ENCODE measurements at places on chromosomes 5 and 9.
A peak's percentile ranks its signal among the peaks of the same experiment; 100 is the strongest.

DNA sequence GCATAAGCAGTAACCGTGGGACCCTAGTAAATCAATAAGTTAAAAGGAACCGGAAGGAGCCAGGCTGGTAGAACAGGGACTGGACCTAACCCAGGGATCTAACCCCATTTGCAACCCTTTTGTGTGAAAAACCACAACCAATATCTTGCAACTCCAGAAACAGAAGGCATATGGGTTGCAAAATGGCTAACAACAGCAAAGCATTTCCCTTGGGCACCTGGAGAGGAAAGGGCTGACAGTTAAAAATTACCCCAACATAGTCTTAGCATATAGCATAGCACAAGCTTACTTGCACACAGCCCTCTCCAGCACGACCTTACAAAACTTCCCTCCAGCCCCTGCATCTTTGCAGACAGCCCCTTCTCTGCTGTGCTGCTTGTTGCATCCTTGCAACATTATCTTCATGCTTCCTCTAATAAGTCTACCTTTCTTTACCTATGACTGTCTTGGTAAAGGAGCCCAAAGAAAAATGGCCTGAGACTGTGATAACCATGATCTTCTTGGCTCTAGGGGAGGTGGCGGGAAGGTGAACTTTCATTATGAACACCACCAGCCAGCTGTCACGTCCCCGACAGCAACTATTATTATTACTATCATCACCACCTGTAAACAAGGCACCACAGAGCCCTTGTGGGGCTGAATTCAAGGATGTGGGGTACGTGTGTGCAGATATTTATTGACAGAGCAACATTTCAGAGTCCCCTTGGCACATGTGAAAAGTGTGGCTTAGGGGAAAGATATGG lies 49.8 kb downstream of the PRRC1 start:
- no peak for DNase-seq

- DNase-seq: peak; percentile 23
Observed at GRCh38 chr5:181215997-181216989, 6.8 kb upstream of the TRIM41 start.

DNA sequence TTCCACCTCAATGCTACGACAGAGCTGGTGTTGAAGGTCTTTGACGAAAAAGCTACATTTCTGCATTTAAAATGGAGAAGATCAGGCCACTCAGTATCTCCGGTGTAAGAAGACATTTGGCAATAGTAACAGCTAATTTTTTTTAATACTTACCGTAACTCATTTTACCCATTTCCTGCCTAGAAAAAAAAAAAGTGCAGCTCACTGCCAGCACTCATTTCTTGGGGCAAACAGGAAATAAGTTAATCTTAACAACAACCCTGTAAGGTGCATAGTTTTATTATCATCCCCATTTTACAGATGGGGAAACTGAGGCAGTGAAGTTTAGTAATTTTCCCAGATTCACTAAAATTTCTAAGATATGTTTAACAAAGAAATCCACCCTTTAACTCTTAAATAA lies 27.4 kb upstream of the KCNMB1 start:
- DNase-seq: no peak

DNA sequence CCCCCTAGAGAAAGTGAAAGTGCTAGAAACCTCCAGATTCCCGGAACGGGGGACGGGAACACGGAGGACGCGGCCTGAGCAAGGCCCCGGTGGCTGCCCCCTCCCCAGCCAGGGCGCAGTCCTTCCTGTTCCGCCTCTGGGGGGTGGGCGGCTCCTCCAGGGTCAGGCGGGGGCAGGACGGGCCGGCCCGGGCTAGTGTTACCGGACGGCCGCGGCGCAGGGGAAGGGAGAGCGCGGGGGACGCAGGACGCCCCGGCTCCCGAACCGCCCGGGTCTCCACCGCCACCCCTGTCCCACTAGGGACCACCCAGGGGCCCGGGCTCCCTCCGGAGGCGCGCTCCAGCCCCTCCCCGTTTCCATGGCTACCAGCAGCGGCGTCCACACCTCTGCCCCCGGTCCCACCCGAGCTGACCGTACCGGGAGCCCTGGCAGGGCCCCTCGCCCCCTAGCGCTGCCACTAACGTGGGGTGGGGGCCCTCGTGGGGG lies 579 bp downstream of the SLC12A7 start:
- DNase-seq: no peak

DNA sequence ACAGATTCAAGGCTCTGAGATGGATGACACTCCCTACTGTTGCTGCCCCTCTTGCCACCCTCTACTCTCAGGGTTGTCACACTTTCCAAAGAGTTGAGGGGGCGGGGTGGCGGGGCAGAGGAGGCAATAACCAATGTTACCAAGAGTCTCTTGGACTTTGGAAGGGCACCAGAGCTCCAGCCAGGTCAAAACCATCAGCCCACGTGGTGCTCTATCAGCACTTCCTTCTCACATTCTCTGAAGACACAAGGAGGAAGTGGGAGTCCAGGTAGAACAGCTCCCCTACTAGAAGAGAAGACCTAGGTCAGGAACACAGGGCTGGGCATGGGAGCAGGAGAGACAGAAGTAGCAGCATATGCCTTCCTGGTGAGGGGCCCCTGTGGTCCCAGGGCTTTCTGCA lies 33.0 kb upstream of the PIK3R1 start:
- no peak for DNase-seq

All from hematopoietic multipotent progenitor cell treated with erythropoietin and hydrocortisone succinate and interleukin-3 and kit ligand, for 15 days (in vitro differentiated cells).